ENCODE measurements at places on chromosomes 12 and 14. TPM values are rescaled to one million over a fixed set of nuclear protein-coding genes. Genes with fewer than 3 reads are reported as not detected.
A peak's percentile ranks its signal among the peaks of the same experiment; 100 is the strongest.

- no peak for DNase-seq
Measured at GRCh38 chr14:85027681-85028370, 502.1 kb upstream of the FLRT2 start.

- no peak for DNase-seq
Measured at GRCh38 chr12:22340143-22340542, 5.6 kb upstream of the ST8SIA1 start.

GRCh38 chr12:93387780-93388179 lies 10.1 kb downstream of the NUDT4 start:
- no peak for DNase-seq

- peak; percentile 56 for DNase-seq
Measured at GRCh38 chr12:132006056-132006680, 56.4 kb downstream of the EP400 start.

DNA sequence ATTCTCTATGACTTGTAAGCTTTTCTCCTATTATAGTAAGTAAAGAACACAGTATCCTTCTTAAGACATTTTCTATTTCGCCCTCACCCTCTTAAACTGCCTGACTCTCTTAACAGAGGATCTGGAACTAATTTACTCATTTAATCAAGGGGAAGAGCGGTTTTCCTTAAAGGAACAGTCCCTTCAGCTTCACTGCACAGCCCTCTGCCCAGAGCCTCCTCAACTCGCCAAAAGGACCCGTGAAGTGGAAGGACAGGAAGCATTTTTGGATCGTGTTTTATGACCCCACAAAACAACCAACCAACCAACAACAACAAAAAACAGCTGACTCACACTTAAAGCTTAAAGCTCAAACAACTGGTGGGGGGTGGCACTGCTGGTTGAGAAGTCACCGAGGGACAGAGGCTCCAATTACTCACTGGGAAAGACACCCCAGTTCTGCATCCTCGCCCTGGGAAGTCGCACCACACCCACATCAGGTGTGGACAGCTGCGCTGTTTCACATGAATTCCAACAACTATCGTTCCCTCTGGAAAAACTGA lies 35.7 kb downstream of the NID2 start:
- peak; percentile 83 for DNase-seq

Gene TAS2R10
- total RNA-seq: 0.86 TPM
